ENCODE measurements at places on chromosomes 12 and 14. TPM values are rescaled to one million over a fixed set of nuclear protein-coding genes. Genes with fewer than 3 reads are reported as not detected.

Gene UNC119B
- total RNA-seq = 31.6 TPM

DNA sequence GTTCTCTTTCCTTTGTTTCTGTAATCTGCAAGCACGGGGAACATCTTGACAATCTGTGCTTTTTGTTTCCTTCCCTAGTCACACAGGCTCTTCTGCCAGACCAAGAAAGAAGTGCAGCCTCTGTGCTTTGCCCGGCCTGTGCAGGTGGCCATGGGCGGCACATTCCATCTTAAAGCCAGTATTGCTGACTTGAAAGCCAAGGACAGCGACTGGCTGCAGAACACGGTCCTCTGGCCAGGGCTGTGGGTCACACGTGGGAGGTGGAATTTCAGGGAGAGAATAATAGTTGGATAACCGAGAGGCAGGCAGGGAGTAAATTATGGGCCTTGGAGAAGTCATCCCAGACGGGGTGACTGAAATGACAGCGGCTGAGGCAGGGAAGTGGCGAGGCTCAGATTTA, 24.8 kb downstream of the FNTB start:
- H3K4me1 ChIP-seq = peaks cover 4% of the 10 kb centered on the region
- H3K27me3 ChIP-seq = no peaks in the 10 kb centered on the region
- H3K4me3 ChIP-seq = no peak overlapping the region
- no peak for DNase-seq

- H3K36me3 ChIP-seq = no peaks in the 10 kb centered on the region
- peaks cover 57% of the 10 kb centered on the region for H3K4me1 ChIP-seq
- peak overlapping the region; percentile 16 for H3K4me3 ChIP-seq
- peak overlapping the region; percentile 17 for H3K27ac ChIP-seq
These were observed 89.7 kb downstream of the TMCC3 start for GRCh38 chr12:94560431-94561221.

DNA sequence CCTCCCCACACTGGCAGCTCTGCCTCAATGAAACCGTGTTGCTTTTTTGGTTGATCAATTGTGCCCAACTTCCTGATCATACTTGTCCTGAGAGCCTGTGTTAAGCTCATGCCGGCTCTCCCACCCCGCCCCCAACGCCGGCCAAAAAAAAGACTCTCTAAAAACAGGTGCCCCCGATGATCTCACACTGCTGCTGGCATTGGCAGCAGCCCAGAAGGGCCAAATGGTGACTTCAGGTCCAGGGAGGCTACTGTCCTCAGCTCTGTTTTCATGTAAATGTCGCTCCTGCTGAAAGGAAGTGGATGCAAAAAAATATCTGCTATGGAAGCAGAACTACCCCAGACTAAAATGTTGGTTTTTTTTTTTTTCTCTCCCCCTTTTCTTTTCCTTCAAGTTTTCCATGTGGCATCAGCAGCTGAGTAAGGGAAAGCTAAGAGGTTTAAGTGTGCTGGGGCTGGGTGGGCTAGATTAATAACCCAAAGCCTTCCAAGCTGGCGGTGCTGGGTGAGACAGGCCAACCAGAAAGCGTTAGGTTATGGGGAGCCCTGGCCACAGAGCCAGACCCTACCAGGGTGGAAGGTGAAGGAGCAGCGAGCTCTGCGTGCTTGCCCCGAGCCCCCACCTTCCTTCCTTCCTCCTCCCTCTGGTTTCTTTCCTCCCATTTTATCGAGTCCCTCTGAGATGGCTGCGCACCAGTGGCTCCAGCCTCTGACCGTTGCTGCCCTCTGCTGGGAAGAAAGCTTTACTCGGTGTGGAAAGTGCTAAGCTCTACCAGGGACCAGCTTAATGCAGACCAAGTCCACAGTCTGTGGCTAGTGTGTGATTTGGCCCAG, 396.1 kb downstream of the NRXN3 start:
- H3K27me3 ChIP-seq = peaks cover 33% of the 10 kb centered on the region
- H3K4me3 ChIP-seq = no peak overlapping the region
- DNase-seq = peak; percentile 80
- H3K27ac ChIP-seq = no peak overlapping the region
- no peaks in the 10 kb centered on the region for H3K36me3 ChIP-seq
- no peaks in the 10 kb centered on the region for H3K4me1 ChIP-seq

DNA sequence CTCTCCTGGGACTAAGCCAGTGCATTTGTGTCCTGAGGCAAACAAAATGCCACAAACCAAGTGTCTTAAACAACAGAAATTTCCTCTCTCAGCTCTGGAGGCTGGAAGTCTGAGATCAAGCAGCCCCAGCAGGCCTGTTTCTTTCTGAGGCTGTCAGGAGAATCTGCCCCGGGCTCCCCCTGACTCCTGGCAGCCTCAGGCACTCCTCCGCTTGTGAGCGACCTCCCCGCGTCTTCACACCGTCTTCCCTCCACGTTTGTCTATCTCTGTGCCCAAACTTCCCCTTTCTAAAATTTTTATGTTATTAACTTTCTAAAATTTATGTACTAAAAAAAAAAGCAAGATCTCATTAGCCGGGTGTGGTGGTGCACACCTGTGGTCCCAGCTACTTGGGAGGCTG, 59.7 kb downstream of the RIMBP2 start:
- H3K36me3 ChIP-seq = no peaks in the 10 kb centered on the region
- no peaks in the 10 kb centered on the region for H3K27me3 ChIP-seq
- H3K4me3 ChIP-seq = no peak overlapping the region
- no peak for DNase-seq
- no peak overlapping the region for H3K27ac ChIP-seq

DNA sequence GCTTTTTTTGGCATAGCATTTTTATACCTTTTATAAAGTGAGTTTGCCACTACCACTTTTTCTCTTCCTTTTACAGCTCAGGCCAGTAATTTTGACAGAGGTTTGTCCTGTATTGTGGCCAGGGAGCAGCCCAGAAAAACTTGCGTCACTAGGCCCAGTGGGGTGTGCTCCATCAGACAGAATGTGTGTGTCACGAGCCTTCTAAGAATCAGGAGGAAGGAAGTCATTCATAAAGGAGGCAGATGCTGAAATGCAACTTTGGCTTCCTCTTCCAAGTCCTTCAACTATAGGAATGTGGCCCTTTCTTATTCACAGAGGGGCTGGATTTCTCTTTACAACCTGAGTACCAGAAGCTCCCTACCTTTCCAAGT, 10.1 kb upstream of the RAB35 start:
- H3K27ac ChIP-seq = no peak overlapping the region
- no peak overlapping the region for H3K4me3 ChIP-seq
- no peak for DNase-seq

GRCh38 chr12:130041983-130042812, 120.1 kb upstream of the FZD10 start:
- no peaks in the 10 kb centered on the region for H3K4me1 ChIP-seq
- H3K36me3 ChIP-seq = no peaks in the 10 kb centered on the region
- no peak overlapping the region for H3K27ac ChIP-seq

DNA sequence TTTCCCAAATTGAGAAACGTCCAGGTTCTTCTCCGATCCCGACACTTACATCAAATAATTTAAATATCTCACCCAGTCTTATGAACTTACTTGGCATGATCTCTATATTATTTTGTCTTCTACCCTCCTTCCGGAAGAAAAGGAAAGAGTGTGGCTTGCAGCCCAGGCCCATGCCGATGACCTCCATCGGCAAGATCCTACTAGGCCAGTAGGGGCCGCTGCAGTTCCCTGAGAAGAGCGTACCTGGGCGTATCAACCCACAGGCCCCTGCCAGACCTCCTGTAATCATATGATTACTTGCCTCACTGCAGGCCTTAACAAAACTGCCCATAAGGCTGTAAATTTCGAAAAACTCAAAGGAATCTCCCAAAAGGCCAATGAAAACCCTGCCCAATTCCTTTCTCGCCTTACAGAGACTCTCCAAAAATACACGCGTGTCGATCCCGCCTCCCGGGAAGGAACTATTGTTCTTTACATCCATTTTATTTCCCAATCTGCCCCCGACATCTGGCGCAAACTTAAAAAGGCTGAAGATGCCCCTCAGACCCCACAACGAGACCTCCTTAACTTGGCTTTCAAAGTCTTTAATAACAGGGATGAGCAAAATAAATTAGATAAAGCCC, 69.6 kb downstream of the MOK start:
- peaks cover 13% of the 10 kb centered on the region for H3K36me3 ChIP-seq
- H3K4me1 ChIP-seq = no peaks in the 10 kb centered on the region
- no peaks in the 10 kb centered on the region for H3K27me3 ChIP-seq
- no peak overlapping the region for H3K4me3 ChIP-seq
- peak; percentile 87 for DNase-seq

GRCh38 chr12:29582677-29583272, 85.3 kb upstream of the OVCH1 start:
- DNase-seq = no peak
- H3K36me3 ChIP-seq = no peaks in the 10 kb centered on the region
- H3K4me1 ChIP-seq = peaks cover 7% of the 10 kb centered on the region
- H3K27ac ChIP-seq = no peak overlapping the region
- peaks cover 2% of the 10 kb centered on the region for H3K27me3 ChIP-seq
- H3K4me3 ChIP-seq = no peak overlapping the region

Measured in Calu3 (cell line).